ENCODE measurements at places on chromosomes 16 and 17. TPM values are rescaled to one million over a fixed set of nuclear protein-coding genes. Genes with fewer than 3 reads are reported as not detected.
A peak's percentile ranks its signal among the peaks of the same experiment; 100 is the strongest.

HEATR9 gene
- total RNA-seq: not detected

CCL13 gene
- not detected for total RNA-seq

APOH gene
- total RNA-seq: 1.1 TPM

ADAP2 gene
- total RNA-seq: 0.58 TPM

POLR3K gene
- total RNA-seq: 90.9 TPM

CD68 gene
- 34.8 TPM for total RNA-seq

ZSWIM7 gene
- total RNA-seq: 9.0 TPM

CDH5 gene
- total RNA-seq: not detected

MAPT gene
- total RNA-seq: 1.1 TPM

ITGB3 gene
- 0.92 TPM for total RNA-seq

DNA sequence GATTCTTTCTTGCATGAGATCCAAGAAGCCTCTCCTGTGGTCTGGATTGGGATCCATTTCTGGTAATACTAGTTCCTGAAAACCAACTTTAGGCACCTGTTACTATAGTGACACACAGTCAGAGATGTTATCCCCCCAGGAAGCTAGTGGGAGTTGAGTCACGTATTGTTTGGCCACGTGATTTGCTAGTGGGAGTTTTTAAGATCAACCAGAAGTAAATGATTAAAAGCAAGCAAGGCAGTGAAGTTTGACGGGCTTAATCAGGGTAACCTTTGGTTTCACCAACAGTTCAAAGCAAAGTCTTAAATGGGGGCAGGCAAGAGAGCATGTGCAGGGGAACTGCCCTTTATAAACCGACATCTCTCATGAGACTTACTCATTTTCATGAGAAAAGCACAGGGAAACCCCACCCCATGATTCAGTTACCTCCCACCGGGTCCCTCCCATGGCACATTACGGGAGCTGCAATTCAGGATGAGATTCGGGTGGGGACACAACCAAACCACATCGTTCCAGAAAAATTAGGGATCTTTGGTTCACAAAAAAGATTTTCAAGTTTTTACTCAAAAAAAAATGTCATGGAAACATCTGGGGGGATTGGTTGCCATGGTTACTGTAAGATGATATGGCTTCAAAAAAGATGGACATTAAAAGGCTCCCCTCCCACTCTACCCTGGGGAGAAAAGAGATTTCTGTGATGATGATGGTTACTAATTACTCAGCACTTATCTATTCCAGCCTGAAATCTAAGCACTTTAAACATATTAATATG, 483.1 kb upstream of the ERCC4 start:
- no peak overlapping the region for H3K4me3 ChIP-seq
- no peaks in the 10 kb centered on the region for H3K4me1 ChIP-seq
- H3K27me3 ChIP-seq: no peaks in the 10 kb centered on the region
- no peaks in the 10 kb centered on the region for H3K36me3 ChIP-seq
- no peak for DNase-seq
- H3K27ac ChIP-seq: no peak overlapping the region

DNA sequence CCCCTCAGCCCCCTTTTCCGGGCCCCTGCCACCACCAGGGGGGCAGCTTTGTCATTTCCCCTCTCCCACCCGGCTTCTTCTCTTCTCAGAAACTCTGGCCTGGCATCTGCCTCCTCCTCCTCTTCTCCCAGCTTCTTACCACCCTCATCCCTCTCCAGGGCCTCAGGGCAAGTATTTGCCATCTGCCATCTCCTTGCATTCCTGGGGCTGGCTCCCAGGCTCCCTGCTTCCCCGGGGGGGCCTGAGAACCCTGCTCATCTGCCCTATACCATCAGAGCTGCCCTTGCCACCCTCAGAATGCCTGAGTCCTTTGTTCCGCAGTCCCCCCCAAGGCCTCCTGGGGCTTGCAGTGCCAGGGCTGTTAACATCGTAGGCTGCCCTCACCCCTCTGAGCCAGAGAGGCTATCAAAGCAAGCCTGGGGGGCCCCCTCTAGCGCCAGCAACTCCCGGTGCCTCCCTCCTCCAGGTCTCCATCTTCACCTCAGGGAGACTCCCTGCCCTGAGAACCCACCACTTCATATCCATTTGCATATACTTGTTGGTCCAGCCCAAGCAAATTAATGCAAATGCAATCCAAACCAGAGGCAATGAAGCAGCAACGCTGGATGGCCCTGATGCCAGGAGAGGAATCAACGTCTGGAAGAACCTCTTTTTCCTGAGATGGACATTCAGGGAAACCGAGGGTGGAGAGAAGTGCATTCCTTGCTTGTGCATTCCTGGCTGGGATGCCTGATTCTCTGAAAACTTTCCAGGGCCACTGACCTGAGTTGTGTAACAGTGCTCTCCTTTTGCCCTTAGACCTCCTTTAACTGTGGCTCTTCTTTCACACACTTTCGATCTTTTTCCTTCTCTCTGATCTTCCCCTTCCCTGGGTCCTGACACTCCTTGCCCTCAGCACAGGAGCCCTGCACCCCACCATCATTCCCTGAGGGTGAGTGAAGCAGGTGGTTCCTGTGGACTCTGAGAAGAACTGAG, 20.7 kb upstream of the SP2 start:
- no peak overlapping the region for H3K27ac ChIP-seq
- no peak overlapping the region for H3K4me3 ChIP-seq
- peaks cover 45% of the 10 kb centered on the region for H3K4me1 ChIP-seq

- no peak overlapping the region for H3K27ac ChIP-seq
- no peak for DNase-seq
- H3K4me3 ChIP-seq: no peak overlapping the region
- H3K27me3 ChIP-seq: no peaks in the 10 kb centered on the region
- 0 out of 3 replicates have a peak, but pooled peaks cover 3% of the 10 kb centered on the region for H3K4me1 ChIP-seq
- H3K36me3 ChIP-seq: peaks cover 3% of the 10 kb centered on the region
Measured at GRCh38 chr17:2223617-2223927, 80.0 kb downstream of the SMG6 start.

DNA sequence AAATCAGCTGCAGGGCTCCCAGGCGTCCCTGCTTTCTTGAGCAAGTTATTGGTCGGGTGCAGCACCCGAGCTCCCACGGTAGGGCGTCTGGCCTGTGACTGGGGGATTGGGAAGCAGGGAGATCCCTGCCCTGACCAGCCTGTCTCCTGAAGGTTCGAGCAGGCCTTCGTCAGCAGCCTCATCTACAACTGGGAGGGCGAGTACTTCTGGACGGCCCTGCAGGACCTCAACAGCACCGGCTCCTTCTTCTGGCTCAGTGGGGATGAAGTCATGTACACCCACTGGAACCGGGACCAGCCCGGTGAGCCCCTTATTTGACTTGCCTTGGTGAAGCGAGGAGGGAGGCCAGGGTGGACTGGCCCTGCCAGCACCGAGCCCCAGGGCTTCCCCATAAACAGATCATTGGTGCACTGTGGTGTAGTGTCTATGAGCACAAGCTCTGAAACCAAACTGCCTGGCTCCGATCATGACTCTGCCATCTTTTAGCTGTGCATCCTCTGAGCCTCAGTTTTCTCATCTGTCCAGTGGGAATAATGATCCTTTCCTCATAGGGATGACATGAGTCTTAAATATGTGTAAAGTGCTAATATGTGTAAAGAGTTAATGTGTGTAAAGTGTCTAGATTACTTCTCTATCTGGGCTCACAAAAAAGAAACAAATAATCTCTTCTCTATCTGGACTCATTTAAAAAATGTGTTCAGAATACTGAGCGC, 48.9 kb downstream of the MRC2 start:
- no peaks in the 10 kb centered on the region for H3K27me3 ChIP-seq
- DNase-seq: no peak
- H3K4me1 ChIP-seq: peaks cover 60% of the 10 kb centered on the region
- H3K36me3 ChIP-seq: no peaks in the 10 kb centered on the region

GRCh38 chr17:386141-386876, 33.7 kb upstream of the RPH3AL start:
- peaks cover 15% of the 10 kb centered on the region for H3K4me1 ChIP-seq
- H3K27ac ChIP-seq: no peak overlapping the region
- peak overlapping the region; percentile 38 for H3K4me3 ChIP-seq
- DNase-seq: peak; percentile 87
- H3K36me3 ChIP-seq: no peaks in the 10 kb centered on the region

DNA sequence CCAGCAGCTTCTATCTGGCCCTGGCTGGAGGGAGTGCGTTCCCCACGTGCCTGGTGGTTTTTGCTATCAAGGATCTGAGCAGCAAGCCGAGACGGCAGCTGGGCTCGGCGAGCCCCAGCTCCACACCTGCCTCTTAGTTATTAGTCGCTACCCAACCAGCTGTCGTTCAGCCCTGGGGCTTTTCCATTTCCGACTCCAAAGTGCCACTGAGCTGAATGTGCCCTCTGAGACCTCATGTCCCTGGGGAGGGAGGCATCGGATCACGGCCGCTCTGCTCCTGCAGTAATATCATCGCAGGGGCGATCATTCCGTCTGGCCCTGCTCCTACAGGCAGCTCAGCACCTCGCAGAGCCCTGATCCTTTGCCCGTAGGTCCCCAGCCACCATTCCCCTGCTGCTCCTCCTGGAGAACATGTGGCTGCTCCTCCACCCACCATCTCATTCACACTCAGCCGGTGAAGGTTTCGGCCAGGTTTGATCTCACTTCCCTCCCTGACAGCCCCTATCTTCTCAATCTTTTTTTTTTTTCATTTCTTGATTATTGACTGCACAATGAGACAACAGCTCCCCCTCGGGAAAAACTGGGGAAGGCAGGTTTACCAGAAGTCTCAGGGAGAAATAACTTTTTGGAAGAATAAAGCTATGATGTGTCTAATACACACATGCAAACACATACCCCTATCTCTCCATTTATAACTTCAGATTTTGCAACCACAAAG, 86.7 kb downstream of the ZFHX3 start:
- H3K4me1 ChIP-seq: no peaks in the 10 kb centered on the region
- H3K4me3 ChIP-seq: no peak overlapping the region
- H3K27me3 ChIP-seq: peaks cover 67% of the 10 kb centered on the region
- no peak overlapping the region for H3K27ac ChIP-seq

GRCh38 chr17:34287875-34288274, 2.3 kb downstream of the CCL11 start:
- H3K27me3 ChIP-seq: no peaks in the 10 kb centered on the region
- no peak for DNase-seq
- no peaks in the 10 kb centered on the region for H3K4me1 ChIP-seq
- no peak overlapping the region for H3K4me3 ChIP-seq
- no peaks in the 10 kb centered on the region for H3K36me3 ChIP-seq
- H3K27ac ChIP-seq: no peak overlapping the region

GRCh38 chr17:40980596-40980995, 3.5 kb downstream of the KRT40 start:
- H3K4me1 ChIP-seq: no peaks in the 10 kb centered on the region
- no peaks in the 10 kb centered on the region for H3K36me3 ChIP-seq
- H3K4me3 ChIP-seq: no peak overlapping the region
- H3K27ac ChIP-seq: no peak overlapping the region
- DNase-seq: no peak

- H3K27ac ChIP-seq: no peak overlapping the region
- no peak for DNase-seq
- H3K36me3 ChIP-seq: no peaks in the 10 kb centered on the region
- H3K4me3 ChIP-seq: no peak overlapping the region
- H3K27me3 ChIP-seq: no peaks in the 10 kb centered on the region
- H3K4me1 ChIP-seq: no peaks in the 10 kb centered on the region
Measured at GRCh38 chr16:80586476-80586875, 45.7 kb downstream of the DYNLRB2 start.

- no peaks in the 10 kb centered on the region for H3K36me3 ChIP-seq
- no peaks in the 10 kb centered on the region for H3K27me3 ChIP-seq
- H3K4me3 ChIP-seq: no peak overlapping the region
- peaks cover 73% of the 10 kb centered on the region for H3K4me1 ChIP-seq
Measured at GRCh38 chr16:85446951-85447692, 166.0 kb upstream of the GSE1 start.

GRCh38 chr17:8080799-8081219, 6.7 kb downstream of the ALOX12B start:
- no peak overlapping the region for H3K4me3 ChIP-seq
- peaks cover 2% of the 10 kb centered on the region for H3K27me3 ChIP-seq
- H3K36me3 ChIP-seq: no peaks in the 10 kb centered on the region
- no peak overlapping the region for H3K27ac ChIP-seq
- no peak for DNase-seq
- peaks cover 22% of the 10 kb centered on the region for H3K4me1 ChIP-seq

GRCh38 chr16:1144476-1145382, 8.2 kb upstream of the CACNA1H start:
- H3K27ac ChIP-seq: no peak overlapping the region
- no peaks in the 10 kb centered on the region for H3K36me3 ChIP-seq
- H3K4me3 ChIP-seq: no peak overlapping the region
- no peaks in the 10 kb centered on the region for H3K4me1 ChIP-seq
- no peak for DNase-seq
- peaks cover 81% of the 10 kb centered on the region for H3K27me3 ChIP-seq

DNA sequence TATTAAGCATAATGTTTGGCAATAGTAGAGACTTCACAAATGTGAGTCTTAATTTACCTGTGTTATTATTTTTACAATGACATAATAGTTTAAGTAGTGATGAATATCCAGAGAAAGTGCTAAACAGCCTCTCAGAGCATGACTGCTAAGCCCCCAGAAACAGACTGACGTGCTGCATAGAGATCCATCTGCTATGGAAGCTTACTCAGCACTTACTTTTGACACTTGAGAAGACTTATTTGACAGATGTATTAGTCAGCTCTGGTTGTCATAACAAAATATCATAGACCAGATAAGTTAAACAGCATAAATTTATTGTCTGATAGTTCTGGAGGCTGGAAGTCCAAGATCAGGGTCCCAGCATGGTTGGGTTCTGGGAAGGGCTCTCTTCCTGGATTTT, 334.9 kb upstream of the MON1B start:
- no peak for DNase-seq
- no peaks in the 10 kb centered on the region for H3K27me3 ChIP-seq
- no peak overlapping the region for H3K4me3 ChIP-seq
- H3K4me1 ChIP-seq: no peaks in the 10 kb centered on the region

DNA sequence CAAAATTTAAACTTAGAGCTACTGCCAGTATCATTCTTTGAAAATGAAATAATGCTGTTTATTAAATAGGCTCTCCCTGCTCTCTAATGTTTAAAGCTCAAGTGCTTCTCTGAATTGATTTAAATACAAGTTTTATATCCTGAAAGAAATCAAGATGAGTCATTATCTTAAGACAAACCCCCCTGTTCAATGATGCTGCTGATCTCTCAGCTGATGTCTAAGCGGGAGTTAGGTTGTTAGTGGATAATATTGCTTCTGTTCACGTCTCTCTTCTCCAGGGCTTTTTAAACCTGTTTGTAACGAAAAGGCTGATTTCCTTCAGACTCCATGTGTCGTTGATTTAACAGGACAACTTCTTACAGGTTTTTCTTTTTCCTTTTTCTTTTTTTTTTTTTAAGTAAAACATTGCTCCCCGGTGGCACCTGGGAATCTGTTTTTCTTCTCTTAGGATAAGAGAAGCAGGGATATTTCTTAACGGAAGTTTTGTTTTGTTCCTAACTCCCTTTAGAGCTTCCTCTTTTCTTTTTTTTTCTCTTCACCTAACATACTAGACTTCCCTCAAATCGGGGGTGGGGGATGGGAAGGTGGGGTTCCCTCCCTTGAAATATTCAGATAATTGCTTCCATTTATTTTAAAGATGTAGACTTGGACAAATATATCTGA, 807 bp upstream of the LYRM9 start:
- H3K27ac ChIP-seq: peak overlapping the region; percentile 53
- no peak for DNase-seq

GRCh38 chr16:86292171-86292775, 218.1 kb upstream of the FOXF1 start:
- no peaks in the 10 kb centered on the region for H3K4me1 ChIP-seq
- no peak for DNase-seq
- no peaks in the 10 kb centered on the region for H3K36me3 ChIP-seq
- H3K27ac ChIP-seq: no peak overlapping the region

- no peak for DNase-seq
- peaks cover 9% of the 10 kb centered on the region for H3K4me1 ChIP-seq
- no peaks in the 10 kb centered on the region for H3K36me3 ChIP-seq
- H3K4me3 ChIP-seq: no peak overlapping the region
- no peak overlapping the region for H3K27ac ChIP-seq
Measured at GRCh38 chr16:85104821-85105391, 7.4 kb downstream of the CIBAR2 start.

- no peak overlapping the region for H3K4me3 ChIP-seq
- peaks cover 8% of the 10 kb centered on the region for H3K4me1 ChIP-seq
- DNase-seq: no peak
Measured at GRCh38 chr16:25031132-25031440, 15.9 kb upstream of the ARHGAP17 start.
